CD8-positive, alpha-beta memory T cell (primary cell): ENCODE measurements at places on chromosomes 1 and 21.
A peak's percentile ranks its signal among the peaks of the same experiment; 100 is the strongest.

DNA sequence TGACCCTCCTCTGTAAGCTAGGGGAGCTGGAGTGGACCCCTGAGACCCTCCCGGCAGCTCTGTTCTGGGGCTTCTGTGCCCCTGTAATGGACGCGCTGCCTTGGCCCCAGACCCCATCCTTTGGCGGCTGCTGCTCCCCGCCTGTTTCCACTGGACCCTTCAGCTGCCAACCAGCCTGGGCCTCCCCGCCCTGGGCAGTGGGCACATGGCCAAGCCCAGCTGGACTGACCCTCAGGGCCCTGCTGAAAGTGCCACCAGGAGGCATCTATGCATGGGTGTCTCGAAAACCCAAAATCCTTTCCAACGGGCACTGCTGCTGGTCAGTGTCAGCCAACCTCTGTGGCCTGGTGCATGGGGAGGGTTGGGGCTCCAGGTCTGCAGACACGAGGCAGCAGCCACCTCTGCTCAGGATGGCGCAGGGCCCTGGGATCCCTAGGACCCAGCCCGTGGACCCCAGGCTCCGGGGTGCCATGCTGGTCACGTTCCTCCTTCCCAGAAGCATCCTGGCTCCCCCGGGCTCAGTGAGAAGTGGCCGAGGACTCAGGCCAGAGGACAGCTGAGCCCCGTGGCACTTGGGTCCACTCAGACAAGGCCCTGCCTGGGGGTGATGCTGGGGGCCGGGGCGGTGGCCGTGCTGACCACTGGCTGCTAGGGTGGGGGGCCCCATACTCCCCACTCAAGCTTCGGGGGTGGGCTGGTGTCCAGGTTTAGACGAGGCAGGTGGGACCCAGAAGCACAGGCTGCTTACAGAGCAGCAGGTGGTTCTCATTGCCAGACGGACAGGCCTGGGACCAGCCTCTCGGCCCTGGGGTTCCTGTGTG is 46.9 kb downstream of the SLX9 start:
- peak; percentile 51 for DNase-seq

GRCh38 chr21:38148046-38148445 is 108.7 kb upstream of the KCNJ15 start:
- no peak for DNase-seq

GRCh38 chr1:24416666-24417391 is 1.2 kb downstream of the NIPAL3 start:
- DNase-seq = peak; percentile 71

- no peak for DNase-seq
These were observed 13.8 kb downstream of the MIER1 start for GRCh38 chr1:66938613-66939012.

GRCh38 chr1:223885614-223886013 is 39.9 kb upstream of the TP53BP2 start:
- DNase-seq = no peak

DNA sequence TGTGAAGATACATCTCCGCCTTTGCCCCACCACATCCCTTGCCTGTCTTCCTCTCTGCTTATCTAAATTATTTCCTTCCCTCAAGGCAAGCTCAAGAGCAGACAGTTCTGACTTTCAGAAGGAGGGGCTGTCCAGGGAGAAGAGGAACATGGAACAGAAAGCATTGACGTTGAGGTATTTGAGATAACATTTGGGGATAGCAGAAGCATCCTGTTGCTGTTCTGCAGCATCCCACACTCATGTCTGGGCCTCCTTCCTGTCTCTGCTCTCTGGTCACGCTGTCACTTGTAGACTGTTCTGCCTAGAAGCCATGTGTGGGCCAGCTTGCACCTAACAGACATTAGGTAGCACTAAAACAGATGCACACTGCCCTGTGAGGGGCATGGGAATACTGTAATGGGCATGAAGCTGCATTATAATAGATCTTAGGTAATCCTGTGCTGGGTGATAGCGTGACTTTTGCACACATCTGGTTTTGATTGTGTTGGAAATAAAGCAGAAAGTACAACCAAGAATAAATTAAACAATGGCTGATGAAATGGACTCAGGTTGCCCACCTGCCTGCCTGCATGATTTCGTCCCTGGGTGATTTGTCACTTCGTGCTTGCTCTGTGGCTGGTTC is 660 bp upstream of the RD3 start:
- no peak for DNase-seq

DNA sequence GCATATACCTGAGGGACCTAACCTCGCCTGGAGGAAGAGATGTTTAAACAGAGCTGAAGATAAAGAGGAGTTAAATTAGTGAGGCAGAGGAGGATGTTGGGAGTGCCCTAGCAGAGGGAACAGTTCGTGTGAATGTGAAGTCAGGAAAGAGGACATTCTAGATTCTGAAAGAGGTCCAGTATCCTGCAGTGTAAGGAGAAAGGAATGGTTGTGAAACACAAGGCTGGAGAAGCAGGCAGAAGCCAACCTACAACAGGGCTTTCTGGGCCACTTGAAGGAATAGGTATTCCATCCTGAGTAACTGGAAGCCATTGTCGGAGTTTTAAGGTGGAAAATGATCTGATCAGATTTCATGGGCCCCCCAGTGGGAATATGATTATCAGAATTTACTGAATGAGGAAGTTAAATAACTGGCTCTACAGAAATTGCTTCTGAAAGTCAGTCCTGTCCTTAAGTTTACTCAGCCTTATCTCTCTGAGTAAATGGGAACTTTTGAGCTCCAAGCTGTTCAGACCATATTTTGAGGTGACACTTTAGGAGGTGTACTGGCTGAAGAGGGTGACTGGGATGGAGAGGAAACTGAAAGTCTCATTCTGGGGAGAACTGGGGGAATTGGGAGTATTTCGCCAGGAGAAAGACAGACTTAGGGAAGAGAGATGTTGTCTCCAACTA is 24.4 kb upstream of the FAAH start:
- no peak for DNase-seq

DNA sequence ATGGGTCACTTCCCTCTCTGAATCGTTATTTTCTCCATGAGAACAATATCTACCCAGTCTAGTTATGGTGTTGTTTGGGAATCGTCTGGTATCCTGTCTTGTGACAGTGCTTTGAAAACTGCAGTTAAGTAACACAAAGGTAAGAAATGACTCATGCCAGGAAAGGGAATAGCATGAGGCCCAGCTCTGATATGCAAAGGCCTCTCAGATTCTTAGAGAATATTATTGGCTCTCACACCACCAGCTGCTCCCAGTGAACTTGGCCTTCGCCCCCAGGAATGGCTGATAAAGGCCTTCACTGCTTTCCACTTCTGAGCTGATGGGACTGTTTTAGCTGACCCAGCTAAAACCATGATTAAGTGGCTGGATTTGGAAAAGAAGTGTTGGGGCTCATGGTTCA is 27.1 kb downstream of the NEK2 start:
- DNase-seq = no peak

GRCh38 chr21:29418813-29419212 is 120.1 kb downstream of the BACH1 start:
- DNase-seq = no peak

DNA sequence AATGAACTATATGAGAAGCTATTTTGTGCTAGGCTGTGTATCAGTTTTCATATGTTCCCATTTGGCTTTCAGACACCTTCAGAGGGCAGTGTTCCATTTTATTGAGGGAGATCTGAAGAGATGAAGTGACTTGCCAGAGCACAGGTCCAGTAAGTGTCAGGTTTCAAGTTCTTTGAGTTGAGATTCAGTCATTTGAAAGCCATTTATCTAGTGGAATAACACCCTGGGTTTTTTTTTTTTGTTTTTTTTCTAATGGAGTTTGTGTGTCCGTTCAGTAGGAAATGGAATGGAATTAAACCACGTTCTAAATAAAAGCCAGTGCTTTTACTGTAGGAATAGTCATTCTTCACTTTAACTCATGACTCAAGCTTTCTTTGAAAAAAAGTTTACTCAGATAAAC is 652.9 kb upstream of the USP24 start:
- no peak for DNase-seq

- no peak for DNase-seq
These were observed 762.9 kb downstream of the LTN1 start for GRCh38 chr21:28229814-28230213.

- no peak for DNase-seq
These were observed 7.6 kb downstream of the CYP4B1 start for GRCh38 chr1:46806196-46807020.

DNA sequence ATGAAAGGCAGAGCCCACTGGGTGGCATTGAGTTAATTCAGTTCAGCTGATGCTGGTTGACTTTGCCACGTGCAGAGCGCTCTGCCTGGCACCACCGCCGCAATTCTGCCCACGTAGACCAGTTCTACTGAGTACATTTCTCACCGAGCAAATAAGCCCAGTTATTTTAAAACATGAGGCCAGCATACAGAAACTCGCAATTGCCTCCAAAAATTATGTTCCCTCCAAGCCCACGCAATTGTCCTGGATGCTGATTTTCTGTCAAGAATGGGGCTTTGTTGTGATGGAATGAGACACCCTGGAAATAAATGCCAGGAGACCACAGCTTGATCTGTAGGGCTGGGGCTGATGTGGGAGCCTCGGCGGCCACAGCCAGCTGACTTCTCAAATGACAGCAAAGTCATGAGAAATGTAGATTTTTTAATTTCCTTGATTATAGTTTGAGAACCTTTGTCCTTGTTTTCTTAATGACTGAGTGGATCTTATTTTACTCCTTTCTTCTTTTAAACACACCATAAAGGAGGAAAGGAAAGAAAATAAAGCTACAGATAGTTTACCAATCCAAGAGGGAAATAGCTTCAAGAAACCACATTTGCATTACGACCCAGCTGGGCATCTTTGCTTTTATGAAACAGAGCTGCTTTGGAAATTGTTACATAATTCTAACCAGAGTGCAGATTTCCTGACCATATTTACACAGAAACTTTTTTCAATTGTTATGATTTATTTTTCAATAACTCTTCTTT is 11.6 kb upstream of the PARP1 start:
- DNase-seq = no peak

- DNase-seq = no peak
These were observed 56.4 kb downstream of the SASS6 start for GRCh38 chr1:100076319-100076718.

- no peak for DNase-seq
These were observed 262.5 kb downstream of the HLX start for GRCh38 chr1:221141606-221142285.

DNA sequence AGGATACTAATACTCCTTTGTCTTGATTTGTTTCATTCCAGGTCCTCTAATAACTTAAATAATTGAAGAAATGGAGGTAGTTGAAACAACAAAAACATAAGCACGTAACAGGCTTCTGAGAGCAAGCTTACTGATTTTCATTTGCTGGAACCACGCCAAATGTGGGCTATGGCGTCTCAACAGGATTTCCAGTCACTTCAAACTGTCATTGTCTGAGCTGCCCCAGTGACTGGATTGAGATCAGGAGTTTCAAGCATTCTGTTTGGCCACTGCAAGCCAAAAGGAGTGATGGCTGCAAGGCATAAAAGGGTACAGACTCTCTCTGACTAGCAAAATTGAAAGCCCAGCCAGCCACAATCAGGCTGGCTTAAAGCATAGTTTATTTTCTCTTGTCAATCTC is 289.9 kb downstream of the DPYD start:
- DNase-seq = no peak

GRCh38 chr1:229254910-229255541 is 15.9 kb upstream of the RAB4A start:
- DNase-seq = no peak

DNA sequence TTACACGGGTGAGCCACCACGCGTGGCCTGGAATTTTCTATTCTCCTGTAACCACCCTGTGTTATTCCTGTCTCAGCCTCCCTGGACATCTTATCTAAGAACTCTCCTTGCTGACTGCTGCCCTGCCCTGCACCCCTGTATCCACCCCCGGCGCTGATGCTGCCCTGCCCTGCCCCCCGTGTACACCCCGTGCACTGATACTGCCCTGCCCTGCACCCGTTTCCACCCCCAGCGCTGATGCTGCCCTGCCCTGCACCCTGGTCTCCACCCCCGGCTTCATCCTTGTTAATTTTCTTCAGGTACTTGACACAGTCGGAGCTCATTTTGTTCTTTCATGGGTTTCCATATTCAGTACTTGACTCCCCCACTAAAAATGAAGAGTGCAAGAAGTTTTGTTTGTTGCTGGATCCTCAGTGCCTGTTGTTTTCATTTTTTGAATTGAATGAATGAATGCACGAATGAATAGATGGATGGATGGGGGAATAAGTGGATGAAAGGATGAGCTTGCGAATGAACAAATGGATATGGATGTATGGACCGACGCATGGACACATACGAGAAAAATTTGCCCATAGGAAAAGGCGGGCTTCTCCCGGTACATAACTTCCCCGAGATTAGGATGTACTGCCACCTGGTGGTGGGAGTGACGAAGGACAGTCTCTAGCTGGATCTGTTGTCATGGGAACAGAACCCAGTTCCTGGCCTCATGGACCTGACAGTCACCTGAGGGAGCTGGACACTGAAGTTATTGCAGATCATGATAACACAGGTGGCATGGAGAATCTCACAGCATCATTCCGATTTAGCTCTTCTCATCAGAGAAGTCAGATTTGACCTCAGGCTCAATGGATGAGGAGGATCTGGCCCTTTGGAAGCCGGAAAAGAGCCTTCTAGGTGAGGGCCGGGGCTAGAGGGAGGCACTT is 14.9 kb downstream of the AADACL4 start:
- peak; percentile 81 for DNase-seq

- DNase-seq = no peak
These were observed 52.7 kb upstream of the VAV3 start for GRCh38 chr1:108017698-108018097.

GRCh38 chr1:73821520-73821919 is 376.5 kb downstream of the LRRIQ3 start:
- no peak for DNase-seq

DNA sequence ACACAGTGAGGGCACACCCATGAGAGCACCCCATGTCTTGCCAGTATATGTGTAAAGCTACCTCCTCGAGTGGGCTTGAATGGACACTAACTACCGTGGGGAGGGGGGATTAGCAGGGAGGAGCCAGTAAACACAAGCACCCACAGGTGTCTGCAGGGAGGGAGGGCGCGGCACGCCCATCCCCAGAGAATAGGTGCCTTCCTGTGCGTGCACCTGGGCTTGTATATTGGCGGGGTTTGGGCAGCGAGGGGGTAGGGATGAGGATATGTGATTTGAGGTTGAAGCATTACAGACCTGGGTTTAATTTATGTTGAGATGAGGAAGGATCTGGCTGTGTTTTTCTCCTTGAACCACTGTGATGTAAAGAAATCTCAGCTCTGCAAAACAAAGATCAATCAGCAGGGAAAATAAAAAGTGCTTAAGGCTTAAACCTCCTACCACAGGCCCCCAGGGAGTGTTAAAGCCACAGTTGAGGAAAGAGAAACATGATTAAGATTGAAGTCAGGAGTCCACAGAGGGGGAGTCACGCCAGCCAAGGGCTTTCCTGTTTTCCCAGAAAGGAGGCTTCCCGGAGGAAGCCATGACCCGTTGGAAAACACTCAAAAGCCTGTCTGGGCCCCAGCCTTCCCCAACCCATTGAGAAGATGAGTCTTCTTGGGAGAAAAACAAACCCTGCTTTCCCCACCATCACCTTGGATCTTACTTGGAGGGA is 80.0 kb downstream of the CAMK2N1 start:
- no peak for DNase-seq

- DNase-seq = no peak
These were observed 39.7 kb upstream of the PADI2 start for GRCh38 chr1:17158961-17159360.
